ENCODE measurements at places on chromosomes 11 and 22.

GRCh38 chr22:28815111-28815510 is 14.7 kb upstream of the XBP1 start:
- DNase-seq = no peak

DNA sequence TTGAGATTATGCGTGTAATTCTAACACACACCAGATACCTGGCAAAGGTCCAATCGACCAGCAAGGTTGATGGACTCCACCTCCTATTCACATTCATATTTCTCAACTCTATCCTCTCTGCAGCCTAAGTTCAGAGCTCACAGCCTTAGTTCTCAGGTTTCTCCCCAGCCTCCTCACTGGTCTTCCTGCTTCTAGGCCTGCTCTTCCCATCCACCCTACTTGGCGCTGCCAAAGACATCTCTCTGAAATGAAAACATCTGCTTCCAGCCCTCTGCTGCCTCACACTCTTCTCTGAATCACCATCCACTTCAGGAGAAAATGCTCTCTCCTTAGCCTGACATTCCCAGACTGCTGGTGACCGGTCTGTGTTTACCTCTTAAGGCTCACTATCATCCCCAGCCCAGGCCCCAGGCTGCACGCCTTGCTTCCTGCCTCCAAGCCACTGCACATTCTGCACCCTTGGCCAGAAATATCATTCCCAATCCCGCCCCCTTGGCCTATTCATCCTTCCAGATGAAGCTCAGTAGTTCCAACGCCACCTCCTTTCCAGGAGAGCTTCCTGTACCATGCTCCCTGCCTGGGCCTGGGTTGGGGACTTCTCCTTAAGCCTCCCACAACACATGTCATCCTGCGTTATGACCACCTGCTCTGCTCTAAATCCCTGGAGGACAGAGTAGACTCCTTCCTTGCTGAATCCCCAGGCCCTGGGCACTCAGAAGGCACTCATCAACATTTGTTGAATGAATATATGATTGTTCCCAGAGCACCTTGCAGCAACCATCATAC is 3.5 kb downstream of the ARRB1 start:
- DNase-seq = no peak

- no peak for DNase-seq
Measured at GRCh38 chr11:77107950-77108349, 5.3 kb downstream of the OMP start.

DNA sequence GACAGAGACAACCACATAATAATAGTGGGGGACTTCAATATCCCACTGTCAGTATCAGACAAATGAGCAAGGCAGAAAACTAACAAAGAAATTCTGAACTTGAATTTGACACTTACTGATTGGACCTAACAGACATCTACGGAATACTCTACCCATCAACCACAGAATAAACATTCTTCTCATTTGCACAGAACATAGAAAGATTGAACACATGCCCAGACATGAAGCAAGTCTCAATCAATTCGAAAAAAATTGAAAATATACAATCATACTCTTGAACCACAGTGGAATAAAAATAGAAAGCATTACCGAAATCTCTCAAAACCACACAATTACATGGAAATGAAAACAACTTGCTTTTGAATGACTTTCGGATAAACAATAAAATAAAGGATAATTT is 17.9 kb downstream of the RAB38 start:
- DNase-seq = no peak

DNA sequence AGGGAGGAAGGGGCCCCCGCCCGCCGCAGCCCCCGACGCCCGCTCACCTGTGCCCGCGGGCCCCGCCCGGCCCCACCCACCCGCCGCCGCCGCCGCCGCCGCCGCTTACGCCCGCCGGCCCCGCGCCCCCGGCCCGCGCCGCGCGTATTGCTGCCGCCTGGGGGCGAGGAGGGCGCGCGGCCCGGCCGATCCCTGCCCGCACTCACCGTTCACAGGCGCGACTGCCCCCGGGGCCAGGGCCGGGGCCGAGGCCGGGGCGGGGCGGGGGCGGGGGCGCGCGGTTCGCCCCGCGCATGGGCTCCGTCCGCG is 212 bp downstream of the HRAS start:
- DNase-seq = no peak

DNA sequence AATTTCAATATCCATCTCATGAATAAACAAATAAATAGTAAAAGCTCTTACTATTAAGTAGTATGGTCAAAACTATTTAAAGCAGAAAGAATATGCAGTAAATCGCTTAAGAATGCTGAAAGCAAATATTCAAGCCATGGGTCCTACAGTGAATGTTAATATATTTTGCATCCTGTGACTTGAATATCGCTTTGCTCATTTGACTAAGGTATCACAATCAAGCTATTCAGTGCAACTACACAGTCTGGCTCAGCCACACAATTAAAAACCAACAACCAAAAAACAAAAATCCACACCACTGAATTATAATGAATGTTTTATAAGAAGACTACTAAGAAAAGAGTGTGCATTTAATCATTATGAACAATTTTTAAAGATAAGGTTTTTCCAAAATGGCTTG is 45.3 kb downstream of the RAB6A start:
- no peak for DNase-seq

DNA sequence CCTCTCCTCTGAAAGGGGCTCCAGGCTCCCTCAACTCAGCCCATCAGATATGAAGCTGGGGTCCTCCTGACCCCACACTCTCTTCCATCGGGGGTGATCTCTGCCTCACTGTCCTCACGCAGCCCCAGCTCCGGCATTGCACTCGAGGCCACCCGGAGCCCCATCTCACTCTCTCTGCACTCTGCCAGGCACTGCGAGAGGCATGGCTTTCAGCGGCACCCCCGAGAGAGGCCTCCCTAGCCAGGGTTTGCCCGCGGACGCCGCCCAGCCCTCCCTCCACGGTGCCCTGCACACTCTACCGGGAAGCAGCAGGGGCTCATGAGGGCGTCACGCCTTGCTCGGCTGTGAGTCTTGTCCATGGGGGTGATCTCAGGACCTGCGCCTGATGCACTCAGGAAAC is 436.2 kb downstream of the BRD1 start:
- DNase-seq = no peak

DNA sequence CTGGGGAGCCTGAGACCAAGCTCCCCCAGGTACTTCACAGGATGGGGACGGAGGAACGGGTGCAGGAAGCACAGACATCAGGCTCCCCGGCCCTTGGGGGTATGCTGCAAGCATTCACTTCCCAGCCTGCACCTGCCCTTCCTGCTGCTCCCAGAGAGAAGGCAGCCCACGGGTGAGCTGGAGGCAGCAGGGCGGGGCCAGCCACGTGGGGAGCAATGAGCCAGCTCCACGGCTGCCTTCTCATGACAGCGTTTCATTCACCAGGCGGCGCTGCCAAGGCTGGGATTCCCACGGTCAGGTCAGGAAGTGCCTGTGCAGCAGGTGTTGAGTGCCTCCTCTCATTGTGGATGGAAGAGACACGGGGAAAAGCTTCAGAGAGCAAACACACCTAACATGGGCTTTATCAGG is 14.5 kb upstream of the PHLDA2 start:
- DNase-seq = no peak

DNA sequence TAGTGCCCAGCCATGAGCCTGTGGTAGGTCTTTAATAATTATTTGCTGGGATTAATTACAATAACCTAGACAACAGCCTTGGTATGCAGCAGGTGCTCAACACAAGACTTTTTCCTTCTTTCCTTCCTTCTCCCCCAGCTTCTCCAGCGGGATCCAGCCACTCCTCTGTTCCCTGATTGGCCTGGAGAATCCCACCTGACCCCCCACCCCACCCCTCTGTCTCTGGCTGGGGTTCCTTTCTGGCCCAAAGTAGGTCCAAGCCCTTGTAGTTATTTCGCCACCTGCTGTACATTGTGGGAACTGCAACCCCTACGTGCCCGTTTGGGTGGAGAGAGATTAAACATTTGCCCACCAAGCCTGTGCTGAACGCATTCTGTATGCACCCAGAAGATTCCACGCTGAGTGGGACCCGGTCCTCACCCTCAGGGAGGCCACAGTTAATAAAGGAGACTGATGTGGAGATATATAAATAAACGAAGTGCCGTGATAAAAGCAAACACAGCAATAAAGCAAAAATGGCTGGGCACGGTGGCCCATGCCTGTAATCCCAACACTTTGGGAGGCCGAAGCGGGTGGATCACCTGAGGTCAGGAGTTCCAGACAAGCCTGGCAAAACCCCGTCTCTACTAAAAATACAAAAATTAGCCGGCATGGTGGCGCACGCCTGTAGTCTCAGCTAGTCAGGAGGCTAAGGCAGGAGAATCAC is 32.1 kb upstream of the DGKZ start:
- peak; percentile 74 for DNase-seq

- DNase-seq = no peak
Measured at GRCh38 chr22:50012211-50013181, at the start of gene IL17REL. Gene IL17REL (minus strand): TSS chr22:50012765. CDS start chr22:50012646, 119 bp downstream.

GRCh38 chr22:35445933-35446332 is 46.0 kb downstream of the MCM5 start:
- no peak for DNase-seq

- no peak for DNase-seq
Measured at GRCh38 chr11:17197431-17197898, 10.3 kb downstream of the PIK3C2A start.

DNA sequence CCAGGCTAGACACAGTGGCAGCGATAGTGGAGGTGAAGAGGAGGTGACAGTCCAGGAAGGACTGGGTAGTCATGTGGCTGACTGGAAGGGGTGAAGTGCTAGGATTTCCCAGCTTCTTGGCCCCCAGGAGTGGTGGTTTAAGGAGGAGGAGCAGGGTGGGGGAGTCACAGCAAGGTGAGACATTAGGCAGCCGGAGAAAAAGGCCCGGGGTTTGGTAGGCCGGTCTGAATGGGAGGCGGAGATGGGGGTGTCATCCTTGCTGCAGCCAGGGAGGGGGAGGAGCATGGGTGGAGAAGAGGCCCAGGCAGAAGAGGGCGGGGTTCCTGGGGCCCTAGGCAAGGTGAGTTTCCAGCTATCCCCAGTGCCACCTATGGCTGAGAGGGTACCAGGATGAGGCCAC is 6.1 kb downstream of the SIPA1 start:
- DNase-seq = no peak

DNA sequence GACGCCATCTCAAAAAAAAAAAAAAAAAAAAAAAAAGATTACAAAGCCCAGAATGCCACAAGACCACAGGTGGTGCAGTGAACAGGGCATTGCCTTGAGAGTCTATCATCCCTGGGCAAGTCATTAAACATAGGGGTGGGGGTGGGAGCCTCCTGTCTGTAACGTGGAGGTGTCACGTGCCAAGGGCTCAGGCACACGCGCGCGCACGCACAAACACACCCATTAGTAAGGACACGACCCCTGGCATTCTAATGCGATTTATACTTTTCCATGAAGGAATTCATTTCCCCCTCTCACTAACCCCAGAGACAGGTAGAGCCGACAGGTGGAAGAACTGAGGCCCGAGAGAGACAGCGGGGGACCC is 5.8 kb upstream of the GCAT start:
- DNase-seq = no peak

DNA sequence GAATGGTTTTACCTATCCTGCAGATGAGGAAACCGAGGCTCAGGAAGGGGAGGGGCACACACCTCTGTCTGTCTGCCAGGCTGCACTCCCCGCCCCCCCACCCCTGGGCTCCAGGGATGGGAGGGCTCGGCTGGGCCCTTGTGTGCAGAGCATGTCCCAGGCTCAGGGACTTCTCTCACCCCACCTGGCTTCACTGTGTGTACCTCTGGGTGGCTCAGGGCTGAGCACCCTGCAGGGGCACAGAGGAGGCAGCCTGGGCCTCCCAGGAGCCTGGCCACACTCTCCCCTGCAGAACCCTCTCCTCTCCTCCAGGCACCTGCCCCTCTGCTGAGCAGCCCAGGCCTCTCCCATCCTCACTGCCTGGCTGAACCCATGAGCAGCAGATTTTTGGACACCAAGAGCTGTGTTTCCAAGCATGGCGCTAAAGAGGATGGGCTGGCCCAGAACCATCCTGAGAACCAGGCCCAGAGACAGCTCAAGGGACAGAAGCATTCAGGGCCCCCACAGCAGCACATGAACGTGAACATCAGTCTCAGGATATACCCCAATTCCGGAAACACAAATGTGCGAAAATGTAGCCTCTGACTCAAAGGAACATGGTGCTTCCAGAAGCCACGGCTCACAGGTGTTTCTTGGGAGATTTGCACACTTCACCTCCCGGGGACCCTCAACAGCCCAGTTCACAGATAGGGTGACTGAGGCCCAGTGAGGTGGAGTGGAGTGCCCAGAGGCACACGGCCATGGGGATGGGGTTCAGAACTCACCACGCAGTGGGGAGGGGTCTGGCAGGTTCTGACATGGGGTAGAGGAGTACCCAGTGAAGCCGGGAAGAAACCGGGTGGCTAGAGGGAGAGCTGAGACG is 10.5 kb downstream of the EMID1 start:
- DNase-seq = no peak

GRCh38 chr11:20887137-20887536 is 217.8 kb downstream of the NELL1 start:
- DNase-seq = no peak

DNA sequence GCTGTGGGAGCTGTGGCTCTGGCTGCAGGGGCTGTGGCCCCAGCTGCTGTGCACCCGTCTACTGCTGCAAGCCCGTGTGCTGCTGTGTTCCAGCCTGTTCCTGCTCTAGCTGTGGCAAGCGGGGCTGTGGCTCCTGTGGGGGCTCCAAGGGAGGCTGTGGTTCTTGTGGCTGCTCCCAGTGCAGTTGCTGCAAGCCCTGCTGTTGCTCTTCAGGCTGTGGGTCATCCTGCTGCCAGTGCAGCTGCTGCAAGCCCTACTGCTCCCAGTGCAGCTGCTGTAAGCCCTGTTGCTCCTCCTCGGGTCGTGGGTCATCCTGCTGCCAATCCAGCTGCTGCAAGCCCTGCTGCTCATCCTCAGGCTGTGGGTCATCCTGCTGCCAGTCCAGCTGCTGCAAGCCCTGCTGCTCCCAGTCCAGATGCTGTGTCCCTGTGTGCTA is 514 bp downstream of the KRTAP5-9 start:
- DNase-seq = no peak

GRCh38 chr11:85735876-85736460 is 50.0 kb upstream of the CCDC89 start:
- no peak for DNase-seq

- DNase-seq = peak; percentile 73
Measured at GRCh38 chr22:42649246-42650099, at the start of gene CYB5R3. Gene CYB5R3 (minus strand): TSS chr22:42649392. CDS start chr22:42649315, 77 bp downstream.

DNA sequence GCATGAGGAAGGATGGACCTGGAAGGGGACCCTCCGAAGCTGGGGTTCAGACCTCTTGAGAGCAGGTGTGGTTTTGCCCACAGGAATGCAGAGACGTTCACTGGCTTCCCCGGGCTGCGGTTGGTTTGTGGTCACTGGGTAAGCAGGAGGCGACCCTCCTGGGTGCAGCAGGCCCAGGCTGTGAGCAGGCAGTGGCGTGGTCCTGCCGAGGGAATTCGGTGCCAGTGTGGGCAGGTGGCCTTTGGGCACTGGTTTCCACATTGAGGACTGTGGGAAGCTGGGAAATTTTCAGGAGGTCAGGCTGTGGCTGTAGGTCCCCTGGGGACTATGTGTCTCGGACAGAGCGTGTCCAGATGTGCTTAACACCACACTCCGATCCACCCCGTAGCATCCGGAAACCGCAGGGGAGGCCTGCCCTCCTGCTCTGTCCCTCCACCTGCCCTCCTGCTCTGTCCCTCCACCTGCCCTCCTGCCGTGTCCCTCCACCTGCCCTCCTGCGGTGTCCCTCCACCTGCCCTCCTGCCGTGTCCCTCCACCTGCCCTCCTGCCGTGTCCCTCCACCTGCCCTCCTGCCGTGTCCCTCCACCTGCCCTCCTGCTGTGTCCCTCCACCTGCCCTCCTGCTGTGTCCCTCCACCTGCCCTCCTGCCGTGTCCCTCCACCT is 27.5 kb downstream of the TPCN2 start:
- no peak for DNase-seq

Data from activated CD4-positive, alpha-beta T cell treated with anti-CD3 and anti-CD28 coated beads, Interleukin-2, Interleukin-4, amounts not matched to agents 100 ng/mL and 50 ng/mL, durations not matched to agents 16 hours and 8 hours (primary cell).